ENCODE measurements at places on chromosomes 16 and 17. TPM values are rescaled to one million over a fixed set of nuclear protein-coding genes. Genes with fewer than 3 reads are reported as not detected.

DNA sequence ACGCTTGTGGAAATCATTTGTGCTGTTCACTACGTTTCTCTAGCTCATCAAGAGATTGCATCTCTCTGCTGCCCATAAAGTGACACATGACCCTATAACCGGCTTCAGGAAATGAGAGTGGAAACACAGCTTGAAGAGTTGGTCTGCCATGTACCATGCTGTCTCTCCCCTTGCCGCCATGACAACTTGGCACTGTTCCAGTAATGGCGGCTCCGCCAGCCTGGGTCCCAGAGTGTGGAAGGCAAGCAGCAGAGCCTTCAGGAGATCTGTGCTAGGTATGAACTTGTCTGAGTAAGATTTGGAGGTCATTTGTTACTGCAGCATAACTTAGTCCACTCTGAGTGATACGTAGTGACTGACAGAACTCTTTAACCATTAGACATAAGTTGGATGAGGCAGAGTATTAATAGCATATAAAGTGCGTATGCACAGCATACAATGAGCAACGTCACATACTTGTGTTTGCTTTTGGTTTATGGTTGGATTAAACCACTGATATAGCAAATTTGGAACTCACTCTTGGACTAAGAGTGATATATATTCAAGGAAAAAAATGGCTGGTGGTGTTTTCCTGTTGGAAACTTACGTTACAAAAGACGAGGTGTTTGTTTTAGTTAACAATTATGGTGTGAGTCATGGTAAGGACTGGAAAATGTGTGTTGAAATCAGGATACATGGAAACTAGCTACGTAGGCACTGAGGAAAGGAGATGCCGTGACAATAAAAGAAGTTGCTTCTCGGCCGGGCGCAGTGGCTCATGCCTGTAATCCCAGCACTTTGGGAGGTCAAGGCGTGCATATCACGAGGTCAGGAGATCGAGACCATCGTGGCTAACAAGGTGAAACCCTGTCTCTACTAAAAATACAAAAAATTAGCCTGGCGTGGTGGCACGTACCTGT is 24.4 kb upstream of the PMP22 start:
- peaks cover 10% of the 10 kb centered on the region for H3K27me3 ChIP-seq
- no peaks in the 10 kb centered on the region for H3K36me3 ChIP-seq
- no peaks in the 10 kb centered on the region for H3K4me1 ChIP-seq
- no peak overlapping the region for H3K4me3 ChIP-seq
- no peak for DNase-seq

GRCh38 chr17:18028114-18028951 is 10.6 kb downstream of the ATPAF2 start:
- H3K4me3 ChIP-seq: no peak overlapping the region
- no peaks in the 10 kb centered on the region for H3K27me3 ChIP-seq
- H3K27ac ChIP-seq: no peak overlapping the region
- no peak for DNase-seq
- H3K4me1 ChIP-seq: peaks cover 12% of the 10 kb centered on the region

TMC8 gene
- 454 TPM for total RNA-seq

DNA sequence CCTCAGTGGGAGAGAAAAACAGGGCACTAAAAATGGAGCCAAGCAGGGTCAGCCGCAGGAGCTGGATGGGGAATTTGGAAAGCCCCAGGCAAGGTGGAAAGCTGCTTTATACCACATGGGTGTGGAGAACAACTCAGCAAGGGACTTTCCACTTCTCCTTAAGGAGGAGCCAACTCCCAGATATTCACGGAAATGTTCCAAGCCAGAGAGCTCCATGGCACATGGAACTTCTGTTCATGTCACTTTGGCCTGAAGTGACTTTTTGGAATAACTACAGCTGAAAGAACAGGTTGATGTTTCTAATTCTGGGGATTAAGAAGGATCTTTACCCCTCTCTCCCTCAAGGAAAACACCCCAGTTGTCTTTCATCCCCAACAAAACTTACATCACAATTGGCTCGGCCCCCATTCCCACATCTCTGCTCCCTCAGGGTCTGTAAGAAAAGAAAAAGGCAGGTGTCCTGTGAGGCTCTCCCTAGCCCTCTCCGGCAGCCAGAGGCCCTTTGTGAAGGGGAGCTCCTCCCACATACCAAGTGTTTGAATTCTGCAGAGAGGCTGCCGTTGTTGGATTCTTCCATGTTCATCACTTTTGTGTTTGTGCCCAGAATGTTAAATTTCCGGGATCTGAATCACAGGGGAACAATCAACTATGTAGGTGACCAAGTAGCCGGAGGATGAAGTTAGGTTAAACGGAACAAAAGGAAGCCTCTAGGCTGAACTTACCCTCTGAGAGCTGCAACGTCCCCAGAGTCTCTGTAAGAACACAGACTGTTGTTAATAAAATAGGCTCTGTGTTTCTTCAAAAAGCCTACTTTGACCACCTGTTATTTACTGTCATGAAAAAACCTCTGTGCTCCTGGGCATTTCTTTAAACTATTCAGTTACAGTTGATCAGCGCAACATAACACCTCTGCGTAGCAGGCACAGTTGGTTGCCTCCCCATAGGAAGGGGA is 41.0 kb downstream of the STAT5A start:
- no peak overlapping the region for H3K4me3 ChIP-seq
- no peak for DNase-seq
- no peaks in the 10 kb centered on the region for H3K27me3 ChIP-seq

DNA sequence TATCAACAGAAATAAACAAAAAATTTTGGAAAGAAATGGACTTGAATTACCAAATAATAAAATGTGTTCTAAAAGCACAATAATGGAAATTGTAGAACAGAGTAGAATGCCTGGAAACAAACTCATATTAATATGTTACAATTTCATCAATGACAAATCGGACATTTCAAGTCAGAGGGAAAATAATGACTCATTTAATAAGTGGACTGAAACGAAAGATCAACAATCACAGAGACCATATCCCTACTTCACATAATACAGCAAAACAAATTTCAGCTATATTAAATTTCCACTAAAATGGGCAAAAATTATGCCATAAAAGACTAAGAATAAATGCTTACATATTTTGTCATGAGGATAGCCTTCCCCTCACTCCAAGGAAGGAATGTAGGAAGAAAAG is 25.7 kb downstream of the CDYL2 start:
- no peaks in the 10 kb centered on the region for H3K4me1 ChIP-seq
- H3K4me3 ChIP-seq: no peak overlapping the region
- no peaks in the 10 kb centered on the region for H3K36me3 ChIP-seq
- DNase-seq: no peak
- H3K27ac ChIP-seq: no peak overlapping the region

GRCh38 chr17:27362909-27363308 is 69.0 kb downstream of the WSB1 start:
- DNase-seq: no peak
- no peaks in the 10 kb centered on the region for H3K36me3 ChIP-seq
- H3K4me1 ChIP-seq: no peaks in the 10 kb centered on the region
- H3K4me3 ChIP-seq: no peak overlapping the region
- H3K27me3 ChIP-seq: no peaks in the 10 kb centered on the region

- no peaks in the 10 kb centered on the region for H3K36me3 ChIP-seq
- no peak for DNase-seq
- no peaks in the 10 kb centered on the region for H3K4me1 ChIP-seq
- no peaks in the 10 kb centered on the region for H3K27me3 ChIP-seq
- no peak overlapping the region for H3K27ac ChIP-seq
These were observed 324.0 kb downstream of the SNX29 start for GRCh38 chr16:12300490-12300889.

TUBG1 gene
- total RNA-seq: 8.2 TPM

GRCh38 chr17:49455272-49455861 is 39.7 kb upstream of the NGFR start:
- H3K36me3 ChIP-seq: no peaks in the 10 kb centered on the region
- H3K4me3 ChIP-seq: no peak overlapping the region
- no peak for DNase-seq
- H3K4me1 ChIP-seq: peaks cover 3% of the 10 kb centered on the region

DNA sequence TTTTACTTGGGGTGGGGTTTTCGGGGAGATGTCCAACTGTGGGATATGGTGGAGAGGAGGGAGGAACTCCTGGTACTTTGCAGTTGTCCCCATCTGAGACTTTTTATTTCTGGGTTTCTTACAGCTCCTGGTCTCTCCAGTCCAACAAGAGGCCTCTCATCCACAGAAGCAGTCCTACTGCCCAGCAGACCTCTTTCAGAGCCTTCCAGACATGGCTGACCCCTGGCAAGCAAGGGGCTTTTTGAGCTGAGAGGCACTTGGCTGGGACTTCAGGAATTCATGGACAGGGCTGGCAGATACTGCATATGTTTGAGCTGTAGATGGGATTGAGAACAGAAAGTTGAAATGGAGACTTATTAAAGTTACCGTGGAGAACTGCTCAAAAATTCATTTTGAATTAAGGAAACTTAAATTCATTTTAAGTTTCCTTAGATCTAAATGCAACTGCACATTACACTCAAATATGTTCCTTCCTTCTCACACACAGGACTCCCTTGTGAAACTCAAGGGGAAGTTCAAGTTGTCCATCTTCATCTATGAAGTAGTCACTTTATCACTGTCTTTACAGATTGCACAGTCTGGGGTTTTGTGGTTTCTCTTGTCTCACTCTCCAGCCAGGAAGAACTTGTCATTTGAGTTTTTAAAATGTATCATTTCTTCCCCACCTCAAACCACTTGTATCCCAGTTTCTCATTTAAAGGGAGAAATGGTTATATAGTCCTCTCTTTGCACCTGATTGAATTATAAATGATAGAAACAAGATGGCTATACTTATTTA is 1.1 kb downstream of the LASP1NB start:
- no peaks in the 10 kb centered on the region for H3K36me3 ChIP-seq
- peaks cover 6% of the 10 kb centered on the region for H3K4me1 ChIP-seq
- H3K4me3 ChIP-seq: no peak overlapping the region
- no peak overlapping the region for H3K27ac ChIP-seq
- no peak for DNase-seq
- no peaks in the 10 kb centered on the region for H3K27me3 ChIP-seq

PRRT2 gene
- 1.9 TPM for total RNA-seq

SHBG gene
- total RNA-seq: not detected

DNA sequence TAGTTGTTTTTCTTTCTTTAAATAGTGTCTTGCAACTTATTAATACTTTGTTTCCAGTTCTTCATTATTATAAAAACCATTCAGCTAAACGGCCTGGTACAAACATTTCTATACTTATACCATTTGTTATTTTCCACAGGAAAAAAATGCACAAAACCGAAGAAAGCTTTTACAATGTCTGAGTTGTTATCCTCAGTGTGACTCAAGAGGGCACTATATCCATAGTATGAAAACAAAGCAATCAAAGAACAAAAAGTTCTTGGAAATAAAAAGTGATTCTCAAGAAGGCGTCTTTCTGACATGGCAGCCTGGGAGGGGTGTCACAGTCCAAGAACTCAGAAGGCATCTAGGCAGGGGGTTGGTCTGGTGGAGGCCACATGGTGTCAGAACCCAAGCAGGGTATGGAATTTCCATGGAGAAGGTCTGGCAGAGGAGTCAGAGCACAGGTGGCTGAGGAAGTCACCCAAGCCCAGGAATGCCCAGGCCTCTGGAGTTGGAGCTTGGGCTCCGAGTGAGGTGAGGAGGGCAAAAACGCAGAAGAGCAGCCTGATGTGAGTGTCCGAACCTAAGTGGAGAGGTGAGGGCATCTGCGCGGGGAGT is 70.9 kb upstream of the ATP2A3 start:
- H3K36me3 ChIP-seq: peaks cover 70% of the 10 kb centered on the region
- H3K4me1 ChIP-seq: no peaks in the 10 kb centered on the region
- H3K4me3 ChIP-seq: no peak overlapping the region
- H3K27me3 ChIP-seq: no peaks in the 10 kb centered on the region

FOXF1 gene
- total RNA-seq: not detected

ZNF286A gene
- total RNA-seq: 21.5 TPM

MT1A gene
- total RNA-seq: not detected

- H3K27ac ChIP-seq: no peak overlapping the region
- H3K4me1 ChIP-seq: peaks cover 18% of the 10 kb centered on the region
- no peak for DNase-seq
- H3K36me3 ChIP-seq: no peaks in the 10 kb centered on the region
- H3K4me3 ChIP-seq: no peak overlapping the region
- peaks cover 23% of the 10 kb centered on the region for H3K27me3 ChIP-seq
These were observed 12.2 kb upstream of the CES3 start for GRCh38 chr16:66948837-66949225.

DNA sequence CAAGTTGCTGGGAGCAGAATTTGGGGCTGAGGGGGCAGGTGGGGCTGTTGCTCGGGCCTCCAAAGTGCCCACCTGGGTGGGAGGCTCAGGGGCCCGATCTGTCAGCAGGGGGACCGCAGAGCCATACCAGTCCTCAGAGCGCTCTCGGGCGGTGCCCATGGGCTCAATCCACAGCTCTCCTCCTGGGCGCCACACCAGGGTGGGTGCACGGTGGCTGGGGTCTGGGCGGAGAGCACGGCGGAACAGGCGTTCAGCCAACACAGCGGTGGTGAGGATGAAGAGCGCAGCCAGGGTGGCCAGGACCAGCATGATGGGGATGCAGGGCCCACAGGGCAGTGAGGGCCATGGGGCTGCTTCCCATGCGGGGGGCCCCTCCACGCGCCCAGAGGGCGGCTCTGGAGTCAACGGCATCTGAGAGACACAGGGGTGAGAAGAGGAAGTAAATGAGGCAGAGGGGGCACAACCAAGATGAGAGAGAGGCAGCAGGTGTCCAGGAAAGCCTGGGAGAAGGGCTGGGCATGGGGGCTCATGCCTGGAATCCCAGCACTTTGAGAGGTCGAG is 1.2 kb downstream of the C16orf54 start:
- no peak for DNase-seq
- peak overlapping the region; percentile 95 for H3K27ac ChIP-seq
- peak overlapping the region; percentile 83 for H3K4me3 ChIP-seq
- peaks cover 81% of the 10 kb centered on the region for H3K4me1 ChIP-seq
- H3K27me3 ChIP-seq: no peaks in the 10 kb centered on the region
